ENCODE measurements at places on chromosomes 11 and 22. TPM values are rescaled to one million over a fixed set of nuclear protein-coding genes. Genes with fewer than 3 reads are reported as not detected.

DNA sequence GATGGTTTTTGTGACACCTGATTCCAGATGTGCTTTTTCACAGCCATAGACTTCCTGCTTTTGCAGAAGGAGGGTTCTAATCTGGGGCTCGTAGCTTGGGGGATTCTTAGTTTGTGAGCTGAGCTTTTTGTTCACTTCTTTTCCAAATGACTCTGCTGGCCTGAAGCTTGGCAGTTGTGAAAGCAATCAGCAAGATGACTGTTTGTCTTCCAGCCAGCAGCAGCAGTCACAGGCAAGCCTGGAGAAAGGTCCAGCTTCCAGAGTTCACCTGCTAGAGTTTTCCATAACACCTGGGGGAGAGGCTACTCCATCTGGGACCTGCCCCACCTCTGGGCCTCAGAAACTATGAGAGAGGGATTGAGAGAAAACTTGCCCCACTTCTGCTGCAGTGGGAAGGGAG lies 4.1 kb downstream of the MARK2 start:
- no peak for DNase-seq

GRCh38 chr22:46976598-46976997 lies 214.1 kb downstream of the TBC1D22A start:
- no peak for DNase-seq

DNA sequence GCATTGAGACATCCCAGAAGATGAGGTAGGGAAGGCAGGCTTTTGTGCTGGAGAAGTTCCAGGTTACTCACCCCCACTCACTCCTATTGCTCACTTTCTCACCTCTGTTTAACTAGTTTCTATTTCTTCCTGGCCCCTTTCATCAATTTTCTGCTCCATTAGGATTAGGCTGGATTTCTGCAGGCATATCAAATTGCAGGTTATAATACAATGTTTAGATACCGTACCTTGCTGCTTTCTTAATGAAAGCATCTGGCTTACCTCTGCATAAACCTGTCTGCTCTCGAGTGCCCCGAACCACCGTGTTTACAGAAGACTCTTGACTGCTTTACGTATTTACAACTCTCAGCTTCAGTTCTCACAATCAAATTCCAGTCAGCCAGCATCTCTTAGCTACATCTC lies 173.7 kb downstream of the ADAMTS15 start:
- DNase-seq = no peak

SAA2 gene
- total RNA-seq = not detected

GRCh38 chr22:32926600-32926999 lies 125.1 kb downstream of the TIMP3 start:
- peak; percentile 5 for DNase-seq

DNA sequence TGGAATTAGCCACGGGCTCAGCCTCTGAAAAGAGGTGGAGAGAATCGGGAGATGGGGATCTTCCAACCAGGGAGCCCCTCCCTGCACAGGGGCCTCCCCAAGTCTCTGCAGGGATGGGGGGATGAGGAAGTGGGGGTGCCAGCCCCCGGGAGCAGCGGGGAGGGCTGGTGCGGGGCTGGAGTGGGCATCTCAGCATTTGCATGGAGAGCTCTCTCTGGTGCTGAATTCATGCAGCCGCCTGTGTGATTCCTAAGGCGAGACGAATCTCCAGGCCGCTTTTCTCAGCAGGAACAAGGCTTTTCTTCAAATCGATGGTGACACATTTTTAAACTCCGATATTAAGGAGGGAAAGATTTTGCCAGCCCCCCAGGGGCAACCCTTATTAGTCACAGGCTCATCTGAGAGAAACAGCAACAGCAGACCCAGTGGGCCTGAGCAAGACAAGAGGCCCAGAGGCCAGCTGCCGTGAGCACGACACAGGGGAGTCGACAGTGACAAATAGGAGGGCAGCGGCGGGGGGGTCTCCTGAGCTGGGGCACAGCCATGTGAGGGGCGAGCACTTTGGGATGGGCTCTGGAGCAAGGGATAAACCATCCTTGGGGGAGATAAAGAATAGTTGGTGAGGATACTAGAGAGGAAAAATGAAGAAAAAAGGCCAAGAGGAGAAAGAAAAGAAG lies 29.0 kb downstream of the MACROD1 start:
- no peak for DNase-seq

DNA sequence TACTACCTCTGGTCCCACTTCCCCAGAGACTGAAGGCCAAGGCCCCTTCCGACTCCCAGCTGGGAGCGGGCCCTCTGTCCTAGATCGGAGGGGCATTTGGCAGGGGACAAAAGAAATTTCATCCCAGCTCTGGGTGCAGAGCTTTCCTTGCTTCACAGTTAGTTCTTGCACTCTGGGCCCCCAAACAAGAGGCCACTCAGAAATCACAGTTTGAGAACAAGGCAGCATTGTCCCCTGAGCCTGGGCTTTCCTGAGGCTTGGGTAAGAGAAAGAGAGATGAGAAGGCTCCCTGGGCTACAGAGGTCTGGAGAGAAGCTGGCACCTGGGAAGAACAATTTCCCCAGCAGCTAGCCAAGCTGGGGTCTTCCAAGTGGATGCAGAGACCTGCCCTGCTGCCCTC lies 71.8 kb upstream of the NCAM1 start:
- no peak for DNase-seq

GRCh38 chr11:102664001-102664752 lies 39.0 kb upstream of the MMP20 start:
- no peak for DNase-seq

DNA sequence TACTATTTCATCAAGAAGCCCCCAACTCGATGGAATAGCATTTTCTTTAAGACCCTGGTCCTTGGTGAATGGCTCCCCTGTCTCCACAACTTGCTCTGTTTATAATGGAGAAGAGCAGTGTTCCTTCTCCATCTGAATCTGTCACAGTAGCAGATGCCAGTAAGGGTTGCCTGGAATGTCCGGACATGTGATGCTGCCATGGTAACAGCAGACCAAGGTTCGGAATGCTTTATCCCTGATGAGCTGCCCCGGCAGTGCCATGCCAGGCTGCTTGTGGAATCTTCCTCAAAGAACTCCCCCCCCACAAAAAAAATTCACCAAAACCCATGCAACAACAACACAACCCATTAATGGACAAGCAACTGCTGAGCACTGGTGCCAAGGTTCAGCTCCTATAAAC lies 72.5 kb downstream of the KCNC1 start:
- no peak for DNase-seq

GRCh38 chr22:26990503-26991189 lies 333.3 kb downstream of the MIAT start:
- DNase-seq = no peak

- no peak for DNase-seq
Observed at GRCh38 chr22:40400159-40400558, 29.8 kb downstream of the SGSM3 start.

GRCh38 chr11:68012843-68013610 lies 2.9 kb downstream of the ALDH3B1 start:
- DNase-seq = peak; percentile 92

DNA sequence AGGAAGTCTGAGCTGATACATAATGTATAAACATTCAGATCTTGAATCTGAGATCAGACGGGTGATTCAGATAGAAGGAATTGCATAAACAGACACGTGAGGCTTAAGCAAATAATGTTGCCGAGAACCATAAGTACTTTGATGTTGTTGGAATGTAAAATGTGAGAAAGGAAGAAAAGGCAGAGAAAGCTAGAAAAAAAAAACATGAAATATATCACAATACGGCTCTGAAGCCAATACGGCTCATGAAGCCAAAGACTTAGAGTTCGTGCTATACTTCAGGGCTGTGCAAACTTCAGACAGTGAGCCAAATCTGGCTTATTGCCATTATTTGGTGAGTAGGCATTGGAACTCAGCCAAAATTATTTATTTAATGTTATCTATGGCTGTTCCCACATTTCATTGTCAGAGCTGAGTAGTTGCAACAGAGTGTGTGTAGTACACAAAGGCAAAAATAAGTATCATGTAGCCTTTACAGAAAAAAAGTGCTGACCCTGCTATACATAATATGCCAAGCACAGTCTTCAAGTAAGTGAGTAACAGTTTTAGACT lies 673.3 kb downstream of the CNTN5 start:
- peak; percentile 53 for DNase-seq

TMEM223 gene
- total RNA-seq = 25.9 TPM

- no peak for DNase-seq
Observed at GRCh38 chr11:30392221-30392784, 69.4 kb downstream of the ARL14EP start.

DDI1 gene
- not detected for total RNA-seq

DNA sequence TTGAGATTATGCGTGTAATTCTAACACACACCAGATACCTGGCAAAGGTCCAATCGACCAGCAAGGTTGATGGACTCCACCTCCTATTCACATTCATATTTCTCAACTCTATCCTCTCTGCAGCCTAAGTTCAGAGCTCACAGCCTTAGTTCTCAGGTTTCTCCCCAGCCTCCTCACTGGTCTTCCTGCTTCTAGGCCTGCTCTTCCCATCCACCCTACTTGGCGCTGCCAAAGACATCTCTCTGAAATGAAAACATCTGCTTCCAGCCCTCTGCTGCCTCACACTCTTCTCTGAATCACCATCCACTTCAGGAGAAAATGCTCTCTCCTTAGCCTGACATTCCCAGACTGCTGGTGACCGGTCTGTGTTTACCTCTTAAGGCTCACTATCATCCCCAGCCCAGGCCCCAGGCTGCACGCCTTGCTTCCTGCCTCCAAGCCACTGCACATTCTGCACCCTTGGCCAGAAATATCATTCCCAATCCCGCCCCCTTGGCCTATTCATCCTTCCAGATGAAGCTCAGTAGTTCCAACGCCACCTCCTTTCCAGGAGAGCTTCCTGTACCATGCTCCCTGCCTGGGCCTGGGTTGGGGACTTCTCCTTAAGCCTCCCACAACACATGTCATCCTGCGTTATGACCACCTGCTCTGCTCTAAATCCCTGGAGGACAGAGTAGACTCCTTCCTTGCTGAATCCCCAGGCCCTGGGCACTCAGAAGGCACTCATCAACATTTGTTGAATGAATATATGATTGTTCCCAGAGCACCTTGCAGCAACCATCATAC lies 3.5 kb downstream of the ARRB1 start:
- DNase-seq = no peak

DNA sequence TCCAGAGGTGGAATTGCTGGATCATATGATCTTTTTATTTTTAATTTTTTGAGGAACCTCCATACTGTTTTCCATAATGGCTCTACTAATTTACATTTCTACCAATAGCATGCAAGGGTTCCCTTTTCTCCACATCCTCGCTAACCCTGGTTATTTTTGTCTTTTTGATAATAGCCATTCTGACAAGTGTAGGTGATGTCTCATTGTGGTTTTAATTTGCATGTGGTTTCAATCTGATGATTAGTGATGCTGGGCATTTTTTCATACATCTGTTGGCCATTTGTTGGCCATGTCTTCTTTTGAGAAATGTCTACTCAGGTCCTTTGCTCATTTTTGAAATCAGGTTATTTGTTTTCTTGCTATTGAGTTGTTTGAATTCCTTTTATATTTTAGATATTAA lies 15.4 kb upstream of the OR4D5 start:
- no peak for DNase-seq

DNA sequence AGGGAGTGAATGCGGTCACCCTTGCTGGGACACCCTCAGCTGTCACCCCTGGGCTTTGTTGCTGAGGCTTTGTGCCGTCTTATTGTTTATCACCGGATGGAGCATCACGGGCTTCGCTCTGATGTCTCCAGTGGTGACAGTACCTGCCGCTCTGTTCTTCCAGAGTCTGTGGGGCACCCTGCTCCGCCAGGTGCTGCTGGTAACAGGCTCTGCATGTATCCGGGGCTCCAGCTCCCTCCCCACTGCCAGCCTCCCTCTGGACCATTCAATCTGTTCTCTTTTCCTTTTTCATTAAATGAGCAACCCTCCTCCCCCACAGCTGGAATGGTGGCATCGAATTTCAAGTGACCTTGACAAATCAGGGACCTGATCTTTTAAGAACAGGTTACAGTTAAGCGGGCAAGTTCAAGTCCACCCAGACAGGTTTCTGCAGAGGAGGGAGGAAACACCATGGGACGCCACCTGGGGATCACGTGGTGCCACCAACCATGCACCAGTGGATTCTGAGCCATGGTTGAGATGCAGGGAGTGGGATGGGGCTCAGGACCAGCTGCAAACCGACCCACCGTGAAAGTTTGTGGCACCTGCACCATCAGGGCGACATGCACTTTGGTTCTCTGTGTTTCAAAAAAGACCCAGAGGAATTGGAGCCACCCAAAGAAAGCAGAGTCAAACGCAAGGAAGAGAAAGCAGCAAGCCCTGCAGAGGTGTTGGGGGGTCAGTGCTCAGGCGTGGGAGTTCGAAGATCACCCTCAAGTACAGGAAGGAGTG lies 89.3 kb downstream of the BCR start:
- DNase-seq = no peak

GRCh38 chr22:43441216-43441615 lies 29.4 kb downstream of the MPPED1 start:
- DNase-seq = no peak

- no peak for DNase-seq
Observed at GRCh38 chr22:43894122-43894521, 2.3 kb upstream of the PNPLA5 start.

DNA sequence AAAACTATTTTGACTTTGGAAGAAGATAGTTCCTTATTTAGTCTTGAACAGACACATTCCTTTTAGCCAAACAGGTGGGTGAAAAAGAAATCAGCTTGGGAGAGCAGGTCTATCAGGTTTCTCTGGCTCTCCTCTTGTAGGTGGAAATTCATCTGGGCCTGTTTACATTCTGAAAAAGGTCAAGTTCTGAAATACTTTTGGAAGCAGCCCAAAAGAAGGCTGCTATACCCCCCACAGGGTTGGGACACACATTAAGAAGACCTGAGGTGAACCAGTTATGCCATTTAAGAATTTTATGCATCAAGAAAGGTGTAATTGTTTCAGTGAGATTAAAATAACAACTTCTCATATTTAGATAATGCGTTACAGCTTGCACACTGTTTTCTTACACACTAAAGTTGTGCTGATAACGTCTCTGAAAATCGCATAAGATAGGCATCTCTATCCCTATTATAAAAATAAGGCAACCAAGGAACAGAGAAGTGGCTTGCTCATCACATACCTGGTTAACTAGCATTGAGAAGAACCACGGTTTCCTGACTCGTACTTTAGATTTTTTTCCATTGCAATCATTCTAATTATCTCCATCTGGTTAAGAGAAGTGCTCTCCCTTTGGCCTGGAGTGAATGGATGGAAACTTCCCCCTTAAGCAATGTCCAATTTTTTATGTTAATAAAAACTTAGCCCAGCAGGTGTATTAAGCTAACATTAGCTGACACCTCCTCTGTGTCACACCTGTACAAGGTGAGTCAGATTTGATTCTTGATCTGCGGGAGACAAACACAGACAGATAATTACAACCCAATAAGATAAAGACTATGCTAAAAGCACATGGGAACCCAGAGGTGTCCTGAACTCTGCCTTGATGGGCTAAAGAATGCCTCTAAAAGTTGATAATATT lies 60.5 kb upstream of the UCP3 start:
- no peak for DNase-seq

OR5B21 gene
- not detected for total RNA-seq

GP1BB gene
- total RNA-seq = 3.9 TPM

GRCh38 chr11:83583757-83584366 lies 297.7 kb upstream of the CCDC90B start:
- DNase-seq = peak; percentile 30

ACRV1 gene
- not detected for total RNA-seq

GRCh38 chr11:11871991-11872401 lies 30.2 kb downstream of the USP47 start:
- no peak for DNase-seq

- DNase-seq = no peak
Observed at GRCh38 chr22:22833488-22833887, 54.1 kb upstream of the IGLL5 start.
